Tibial nerve (tissue), 4 donors: ENCODE measurements at places on chromosomes 5 and 9.
A peak's percentile ranks its signal among the peaks of the same experiment; 100 is the strongest.

DNA sequence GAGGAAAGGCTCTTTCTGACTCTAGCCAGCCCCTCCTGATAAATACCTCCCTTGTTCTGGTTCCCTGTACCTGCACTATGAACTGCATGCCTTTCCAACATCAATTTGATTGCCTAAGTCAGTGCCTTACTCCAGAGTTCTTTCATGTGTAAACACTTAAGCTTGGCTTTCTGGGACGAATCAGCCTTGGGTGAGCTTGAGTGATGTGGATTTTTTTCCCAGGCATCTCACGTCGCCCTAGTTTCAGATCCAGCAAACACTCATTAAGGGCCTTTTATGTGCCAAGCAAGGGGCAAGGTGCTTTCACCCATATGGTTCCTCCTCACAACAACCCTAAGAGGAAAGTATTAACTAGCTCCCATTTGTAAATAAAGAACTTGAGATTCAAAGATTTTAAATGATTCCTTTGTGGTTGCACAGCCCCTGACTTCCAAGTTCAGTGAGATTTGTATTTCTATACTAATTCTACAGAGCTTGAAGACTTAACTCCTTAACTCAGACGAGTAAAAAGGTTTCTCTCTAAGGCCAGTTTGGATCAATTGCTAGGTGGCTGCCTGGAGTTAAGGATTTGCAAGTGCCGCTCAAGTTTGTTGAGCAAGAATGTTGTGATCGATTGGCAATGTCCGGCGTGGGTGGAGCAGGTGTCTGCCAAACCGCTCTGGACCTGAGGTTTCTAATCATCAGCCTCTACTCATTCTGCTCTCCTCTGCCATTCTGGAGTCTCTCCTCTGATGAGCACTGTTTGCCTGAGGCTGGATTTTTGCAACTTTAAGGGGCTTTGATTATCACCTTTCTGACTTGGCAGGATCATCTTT is 20.2 kb upstream of the TJP2 start:
- no peak overlapping the region for H3K4me3 ChIP-seq
- no peak overlapping the region for H3K27ac ChIP-seq
- H3K4me1 ChIP-seq, result peaks cover 15% of the 10 kb centered on the region
- no peaks in the 10 kb centered on the region for H3K36me3 ChIP-seq

DNA sequence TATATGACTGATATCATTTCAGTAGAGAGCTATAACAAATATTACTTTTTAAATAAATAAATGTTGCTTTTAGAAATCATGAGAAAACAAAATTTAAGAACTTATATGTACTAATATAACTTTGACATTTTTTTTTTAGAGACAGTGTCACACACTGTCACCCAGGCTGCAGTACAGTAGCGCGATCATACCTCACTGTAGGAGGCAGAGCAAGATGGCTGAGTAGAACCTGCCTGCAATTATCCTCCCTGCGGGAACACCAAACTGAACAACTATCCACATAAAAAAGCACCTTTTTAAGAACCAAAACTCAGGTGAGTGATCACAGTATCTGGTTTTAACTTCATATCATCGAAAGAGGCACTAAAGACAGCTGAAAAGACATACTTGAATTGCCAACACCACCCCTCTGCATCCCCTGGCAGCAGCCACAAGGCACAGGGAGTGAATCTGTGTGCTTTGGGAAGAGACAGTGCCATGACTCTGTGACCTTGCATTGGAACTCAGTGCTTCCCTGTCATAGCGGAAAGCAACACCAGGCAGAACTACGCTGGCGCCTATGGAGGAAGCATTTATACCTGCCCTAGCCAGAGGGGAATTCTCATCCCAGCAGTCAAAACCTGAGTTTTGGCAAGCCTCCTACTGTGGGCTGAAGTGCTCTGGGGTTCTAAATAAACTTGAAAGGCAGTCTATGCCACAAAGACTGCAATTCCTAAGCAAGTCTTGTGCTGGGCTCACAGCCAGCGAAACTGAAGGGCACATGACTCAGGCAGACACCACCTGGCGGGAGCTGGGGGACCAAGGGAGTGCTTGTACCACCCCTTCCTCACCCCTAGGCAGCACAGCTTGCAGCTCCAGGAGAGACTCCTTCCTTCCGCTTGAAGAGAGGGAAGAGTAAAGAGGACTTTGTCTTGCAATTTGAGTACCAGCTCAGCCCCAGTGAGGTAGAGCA is 142.7 kb downstream of the FBXL17 start:
- no peak overlapping the region for H3K27ac ChIP-seq
- no peaks in the 10 kb centered on the region for H3K27me3 ChIP-seq
- H3K36me3 ChIP-seq, result no peaks in the 10 kb centered on the region
- no peak overlapping the region for H3K4me3 ChIP-seq

GRCh38 chr9:132413926-132414325 is 3.9 kb downstream of the CFAP77 start:
- no peak overlapping the region for H3K27ac ChIP-seq
- H3K27me3 ChIP-seq, result no peaks in the 10 kb centered on the region
- no peak overlapping the region for H3K4me3 ChIP-seq
- H3K36me3 ChIP-seq, result no peaks in the 10 kb centered on the region
- no peak for DNase-seq

- H3K36me3 ChIP-seq, result no peaks in the 10 kb centered on the region
- no peaks in the 10 kb centered on the region for H3K27me3 ChIP-seq
- H3K4me1 ChIP-seq, result no peaks in the 10 kb centered on the region
- no peak overlapping the region for H3K27ac ChIP-seq
Observed at GRCh38 chr9:23431459-23431858, 394.6 kb downstream of the ELAVL2 start.

DNA sequence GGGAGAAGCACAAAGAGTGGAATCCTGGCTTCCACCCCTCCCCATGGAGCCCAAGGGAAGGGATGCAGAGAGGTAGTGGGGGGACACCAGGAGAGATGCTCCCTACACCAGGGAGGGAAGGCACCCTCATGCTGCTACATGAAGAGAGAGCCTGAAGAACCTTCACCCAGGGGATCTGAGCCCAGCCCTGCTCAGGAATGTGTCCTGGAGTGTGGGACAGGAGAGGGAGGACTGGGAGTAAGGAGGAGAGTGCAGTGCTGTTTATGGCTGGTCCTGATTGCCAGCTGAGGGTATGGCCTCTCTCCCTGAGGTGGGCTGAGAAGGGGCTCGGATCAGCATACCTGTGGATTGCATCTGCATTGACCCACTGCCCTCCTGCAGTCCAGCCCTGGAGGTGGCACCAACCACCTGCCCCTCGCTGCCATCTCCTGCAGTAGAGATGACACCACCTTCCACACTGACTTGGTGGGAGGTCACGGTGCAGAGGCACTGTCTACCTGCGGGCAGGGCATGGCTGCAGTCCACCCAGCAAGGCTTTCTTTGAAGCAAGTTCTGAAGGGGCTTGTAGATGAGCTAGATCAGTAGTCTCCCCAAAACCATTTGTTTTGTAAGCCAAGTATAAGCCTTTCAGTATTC is 114.9 kb upstream of the SLC25A48 start:
- H3K4me1 ChIP-seq, result no peaks in the 10 kb centered on the region
- no peaks in the 10 kb centered on the region for H3K36me3 ChIP-seq
- H3K4me3 ChIP-seq, result no peak overlapping the region
- DNase-seq, result no peak

DNA sequence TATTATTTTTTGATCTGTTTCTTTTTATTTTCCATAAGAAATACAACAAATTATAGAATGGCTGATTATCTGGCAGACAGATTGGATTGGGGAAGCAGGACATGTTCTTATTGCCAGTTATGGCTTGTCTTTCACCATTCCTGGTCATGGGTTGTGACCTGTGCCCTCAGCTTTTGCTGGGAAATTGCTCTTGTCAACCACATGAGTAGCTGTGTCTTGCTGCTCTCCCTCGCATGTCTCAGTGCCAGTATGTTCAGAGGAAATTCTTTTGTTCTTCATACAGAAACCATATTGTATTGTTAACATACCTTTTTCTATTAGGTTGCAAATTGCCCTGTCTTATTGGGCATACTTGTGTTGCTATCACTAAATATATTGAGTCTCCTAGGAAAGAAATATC is 344.1 kb downstream of the OSTF1 start:
- no peaks in the 10 kb centered on the region for H3K27me3 ChIP-seq
- peak overlapping the region; percentile 82 for H3K27ac ChIP-seq
- H3K4me3 ChIP-seq, result no peak overlapping the region
- no peaks in the 10 kb centered on the region for H3K4me1 ChIP-seq
- no peaks in the 10 kb centered on the region for H3K36me3 ChIP-seq

- no peaks in the 10 kb centered on the region for H3K27me3 ChIP-seq
- no peaks in the 10 kb centered on the region for H3K36me3 ChIP-seq
- H3K4me3 ChIP-seq, result no peak overlapping the region
- H3K27ac ChIP-seq, result no peak overlapping the region
- no peaks in the 10 kb centered on the region for H3K4me1 ChIP-seq
Observed at GRCh38 chr9:91536211-91536691, 112.6 kb upstream of the NFIL3 start.
